A172 (cell line): ENCODE measurements at places on chromosomes 6 and 20.

DNA sequence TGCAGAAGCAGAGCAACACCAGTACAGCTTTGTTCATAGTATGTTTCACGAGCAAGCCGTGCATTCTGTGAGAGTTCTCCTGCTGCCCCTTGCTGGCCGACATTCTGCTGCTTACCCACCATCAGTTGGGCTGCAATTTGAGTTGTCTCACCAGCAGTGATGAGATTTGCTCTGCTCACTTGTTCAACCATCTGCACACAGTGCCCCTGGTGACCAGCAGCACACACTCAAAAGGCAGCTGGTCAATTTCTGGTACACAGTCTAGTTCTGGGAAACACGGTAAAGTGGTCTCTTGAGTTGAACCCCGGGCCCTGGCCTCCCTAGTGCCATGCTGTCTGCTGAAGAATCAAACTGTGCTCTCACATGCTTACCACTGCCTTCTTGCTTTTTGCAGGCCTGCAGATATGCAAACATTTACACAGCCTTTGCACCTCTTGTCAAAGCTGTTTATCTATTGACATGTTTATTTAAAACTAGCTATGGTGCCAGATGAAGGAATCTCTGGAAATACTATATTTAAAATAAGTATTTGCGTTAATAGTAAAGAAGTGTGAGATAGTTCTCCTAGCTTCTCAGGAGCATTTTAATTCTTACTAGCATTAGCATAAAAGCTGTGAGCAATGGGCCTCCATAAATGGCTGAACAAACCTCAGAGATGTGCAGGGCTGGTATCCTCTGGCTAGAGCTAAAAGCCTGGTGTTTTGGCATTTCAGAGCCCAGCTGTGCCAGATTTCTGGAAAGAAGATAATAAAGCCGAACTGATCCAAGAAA lies 234.3 kb downstream of the ARHGAP18 start:
- DNase-seq = no peak

DNA sequence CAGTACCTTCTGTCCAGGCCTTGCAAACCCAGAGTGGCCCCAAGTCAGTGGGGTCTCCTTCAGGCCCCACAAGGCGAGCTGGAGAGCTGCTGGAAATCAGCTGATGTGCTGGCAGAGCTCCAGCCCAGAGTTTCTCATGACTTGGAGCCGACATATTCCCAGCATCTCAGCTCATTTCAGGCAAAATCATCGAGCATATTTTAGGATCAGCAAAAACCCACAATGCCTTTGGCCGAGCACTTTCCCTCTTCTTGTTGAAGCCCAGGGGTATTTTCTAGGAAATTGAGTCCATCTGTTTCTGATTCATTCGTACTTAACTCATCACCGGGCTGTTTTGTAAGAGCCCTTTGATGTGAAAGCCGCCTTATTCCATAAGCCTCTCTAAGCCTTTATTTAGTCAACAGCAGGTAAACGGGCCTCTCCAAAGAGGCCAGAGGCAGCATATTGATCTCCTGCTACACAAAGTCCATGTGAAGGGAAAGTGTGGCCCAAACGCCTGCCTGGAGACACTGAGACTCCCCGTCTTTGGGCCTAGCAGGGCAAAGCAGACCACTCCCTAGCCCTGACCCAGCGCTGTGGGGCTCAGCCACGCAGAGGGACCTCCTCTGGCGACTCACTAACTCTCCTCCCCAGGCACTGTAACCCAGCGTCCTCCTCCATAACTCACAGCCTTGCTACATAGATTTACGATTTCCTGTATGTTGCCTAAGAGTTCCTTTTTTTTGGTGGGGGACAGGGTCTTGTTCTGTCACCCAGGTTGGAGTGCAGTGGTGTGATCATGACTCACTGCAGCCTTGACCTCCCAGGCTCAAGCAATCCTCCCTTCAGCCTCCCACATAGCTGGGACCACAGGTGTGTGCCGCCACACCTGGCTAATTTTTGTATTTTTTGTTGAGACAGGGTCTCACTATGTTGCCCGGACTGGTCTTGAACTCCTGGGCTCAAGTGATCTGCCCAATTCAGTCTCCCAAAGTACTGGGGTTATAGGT lies 12.1 kb upstream of the C20orf203 start:
- peak; percentile 68 for DNase-seq

DNA sequence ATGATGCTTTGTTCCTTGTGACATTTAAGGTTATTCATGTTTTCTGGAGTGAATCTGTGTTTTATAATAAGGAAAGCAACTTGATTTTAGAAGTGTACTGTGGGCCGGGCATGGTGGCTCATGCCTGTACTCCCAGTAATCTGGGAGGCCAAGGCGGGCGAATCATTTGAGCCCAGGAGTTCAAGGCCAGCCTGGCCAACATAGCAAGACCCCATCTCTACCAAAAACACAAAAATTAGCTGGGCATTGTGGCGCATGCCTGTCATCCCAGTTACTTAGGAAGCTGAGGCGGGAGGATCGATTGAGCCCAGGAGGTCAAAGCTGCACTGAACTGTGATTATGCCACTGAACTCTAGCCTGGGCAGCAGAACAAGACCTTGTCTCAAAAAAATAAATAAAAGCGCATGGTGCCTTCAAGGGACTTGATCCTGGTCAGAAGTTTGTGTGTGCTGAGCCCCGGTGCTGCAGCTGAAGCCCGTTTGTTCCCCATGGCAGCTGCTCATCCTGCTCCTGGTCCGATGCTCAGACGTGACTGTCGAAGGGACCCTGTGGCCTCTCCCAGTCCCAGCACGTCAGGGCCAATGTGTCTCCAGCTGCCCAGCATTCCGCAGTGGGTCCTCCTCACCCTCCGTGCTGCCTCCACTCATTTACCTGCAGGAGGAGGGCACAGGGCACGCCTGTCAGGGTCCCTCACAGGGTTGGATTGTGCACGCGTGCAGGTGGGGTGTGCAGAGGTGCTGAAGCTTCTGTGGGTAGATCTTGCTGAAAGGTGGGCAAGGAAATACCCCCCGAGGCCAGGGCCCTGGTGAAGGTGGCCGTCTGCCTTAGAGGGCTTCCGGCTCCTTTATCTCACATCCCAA lies 18.3 kb downstream of the ENTPD6 start:
- DNase-seq = no peak

DNA sequence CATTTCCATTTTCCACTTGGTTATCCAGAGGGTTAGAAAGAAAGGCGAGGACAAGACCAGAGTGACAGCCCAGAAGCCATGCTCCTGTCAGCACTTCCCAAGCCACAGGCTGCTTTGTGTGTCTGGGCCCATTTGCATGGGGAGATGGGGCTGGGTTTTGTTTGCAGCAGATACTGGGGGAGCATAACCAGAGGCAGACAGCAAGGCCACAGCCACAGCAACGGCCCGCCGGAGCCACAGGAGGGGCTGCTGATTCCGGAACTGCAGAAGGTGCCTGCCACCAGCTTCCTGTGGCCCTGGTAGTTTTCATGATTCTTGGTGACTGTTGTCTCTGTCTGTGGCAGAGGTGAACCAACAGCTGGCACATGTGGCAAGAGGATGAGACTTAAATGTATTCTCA lies 106.6 kb downstream of the DLL1 start:
- no peak for DNase-seq

DNA sequence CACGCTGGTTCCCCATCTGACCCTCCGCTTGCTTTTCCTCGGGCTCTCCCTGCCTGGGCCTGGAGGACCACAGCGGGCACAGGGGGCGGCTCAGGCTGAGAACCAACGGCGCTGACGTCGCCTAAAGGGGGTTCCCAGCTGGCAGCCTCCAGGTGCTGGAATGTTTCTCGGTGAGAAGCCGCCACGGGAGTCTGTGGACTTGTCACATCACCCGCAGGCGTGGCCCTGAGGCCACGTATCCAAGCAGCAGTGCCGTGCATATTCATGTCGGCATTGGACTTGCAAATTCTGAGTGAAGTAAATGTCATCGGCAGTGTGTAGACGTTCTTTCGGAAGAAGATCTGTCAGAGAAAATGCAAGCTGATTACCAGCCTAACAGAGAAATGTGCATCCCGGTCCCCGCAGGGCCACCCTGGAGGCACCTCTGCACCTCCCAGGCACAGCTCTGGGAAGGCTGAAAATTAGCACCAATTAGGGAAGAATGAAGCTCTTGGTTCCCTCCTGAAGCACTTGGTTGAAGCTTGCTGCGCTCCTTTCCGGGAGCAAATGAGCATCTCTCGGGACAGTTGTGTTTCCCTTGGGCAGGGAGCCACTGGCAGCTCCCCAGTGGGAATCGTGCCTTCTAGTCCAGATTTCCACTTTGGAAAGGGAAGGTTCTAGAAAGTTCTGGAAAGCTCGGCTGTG lies 24.3 kb downstream of the NTSR1 start:
- no peak for DNase-seq

- DNase-seq = no peak
These were observed 63.7 kb upstream of the NKX2-2 start for GRCh38 chr20:21577551-21577950.

- DNase-seq = no peak
These were observed 921.8 kb upstream of the EPHA7 start for GRCh38 chr6:94341173-94341572.

- DNase-seq = no peak
These were observed 48.8 kb upstream of the NKX2-2 start for GRCh38 chr20:21562656-21563055.

GRCh38 chr6:165249808-165250207 lies 59.6 kb downstream of the C6orf118 start:
- DNase-seq = no peak

DNA sequence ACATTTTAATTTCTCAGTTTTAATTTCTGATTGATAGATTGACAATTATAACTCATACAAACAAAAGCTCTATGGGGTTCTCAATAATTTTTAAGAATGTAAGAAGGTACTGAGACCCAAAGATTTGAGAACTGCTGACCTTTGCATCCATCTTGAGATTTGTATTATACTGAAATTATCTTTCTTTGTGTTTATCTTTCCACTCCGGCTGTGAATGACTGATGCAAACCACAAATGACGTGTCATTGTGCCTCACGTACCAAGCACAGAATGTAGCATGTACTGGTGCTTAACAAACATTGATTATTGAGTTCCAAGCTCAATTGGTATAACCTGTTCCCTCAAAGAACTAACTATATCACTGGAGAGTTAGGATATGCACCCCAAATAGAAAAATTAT lies 152.1 kb upstream of the SMLR1 start:
- DNase-seq = peak; percentile 36

- DNase-seq = peak; percentile 28
These were observed 268.4 kb downstream of the ADGRG6 start for GRCh38 chr6:142570221-142570671.

GRCh38 chr6:78607189-78607588 lies 260.2 kb upstream of the IRAK1BP1 start:
- DNase-seq = peak; percentile 76

DNA sequence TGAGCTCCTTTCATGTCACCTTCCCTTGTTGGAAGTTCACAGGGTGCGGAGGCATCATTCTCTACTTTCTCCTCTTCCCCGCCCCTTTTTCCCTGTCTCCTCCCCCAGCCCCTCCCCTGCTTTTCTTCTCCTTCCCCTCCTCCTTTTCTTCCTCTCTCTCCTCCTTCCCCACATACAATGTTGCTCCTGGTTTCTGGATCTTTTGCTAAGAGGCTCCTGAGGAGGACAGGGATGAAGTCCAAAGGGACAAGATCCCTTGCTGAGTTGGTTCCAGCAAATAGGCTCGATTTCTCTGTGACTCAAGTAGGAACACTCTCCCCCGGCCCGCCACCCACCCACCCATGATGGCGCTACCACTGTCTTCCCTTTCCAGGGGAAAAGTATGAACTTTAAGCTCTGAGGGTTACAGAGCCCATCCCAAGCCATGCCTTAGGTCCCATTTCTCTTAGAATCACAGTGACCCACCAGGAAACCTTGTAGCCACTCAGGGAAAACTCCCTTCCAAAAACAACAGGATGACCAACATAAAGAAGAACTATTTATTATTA lies 852 bp upstream of the TFEB start:
- DNase-seq = no peak

DNA sequence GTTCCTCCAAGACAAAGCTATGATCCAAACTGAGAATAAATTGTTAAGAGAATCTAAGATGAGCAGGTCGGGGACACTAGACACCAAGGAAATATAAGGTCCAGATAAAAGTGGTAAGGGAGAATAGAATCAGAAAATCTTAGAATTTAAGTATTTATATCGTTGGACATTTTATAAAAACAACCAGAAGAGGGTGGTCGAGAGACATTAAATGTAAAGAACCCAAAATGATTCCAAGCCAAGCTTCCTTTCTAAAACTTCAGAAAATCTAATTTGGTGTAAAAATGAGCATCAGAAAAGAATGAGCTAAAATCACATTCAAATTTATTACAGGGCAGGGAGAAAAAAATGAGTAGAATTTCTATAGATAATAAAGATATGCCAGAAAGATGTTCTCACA lies 97.8 kb upstream of the OGFRL1 start:
- DNase-seq = peak; percentile 30

DNA sequence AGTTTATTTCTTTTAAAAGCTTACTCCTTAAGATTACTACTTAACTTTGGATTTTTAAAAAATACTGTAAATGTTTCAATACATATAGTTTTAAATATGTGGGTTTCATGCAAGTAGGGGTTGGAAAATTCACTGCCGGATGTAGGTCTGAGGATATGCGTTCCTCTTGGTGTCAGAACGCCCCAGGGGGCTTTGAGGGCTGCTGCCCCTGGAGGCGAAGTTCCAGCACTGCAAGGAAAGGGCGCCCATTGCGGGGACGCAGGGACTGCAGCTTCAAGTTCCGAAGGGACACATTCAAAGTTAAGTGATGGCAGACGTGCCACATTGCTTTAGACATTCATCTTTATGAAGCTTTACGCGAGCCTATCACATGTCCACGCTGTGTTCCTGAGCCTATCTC lies 152.9 kb downstream of the SOD2 start:
- no peak for DNase-seq

DNA sequence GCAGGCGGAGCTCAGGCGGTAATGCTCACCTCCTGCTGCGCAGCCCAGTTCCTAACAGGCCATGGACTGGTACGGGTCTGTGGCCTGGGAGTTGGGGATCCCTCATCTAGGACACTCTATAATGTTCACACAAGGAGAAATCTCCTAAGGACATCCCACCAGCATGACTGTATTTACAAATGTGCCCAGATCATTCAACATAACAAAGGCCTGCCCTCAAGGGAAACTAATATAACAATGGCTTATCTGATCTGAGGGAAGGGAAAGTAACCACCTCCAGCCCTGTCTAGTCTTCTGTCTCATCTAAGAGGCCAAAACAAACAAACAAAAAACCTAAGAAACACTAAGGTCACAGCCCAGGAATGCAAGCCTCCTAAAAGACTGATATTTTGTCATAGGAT lies 232.8 kb downstream of the RNGTT start:
- peak; percentile 65 for DNase-seq

- no peak for DNase-seq
These were observed 3.7 kb downstream of the ACSS1 start for GRCh38 chr20:25054096-25054820.

- DNase-seq = no peak
These were observed 38.4 kb downstream of the ANKRD6 start for GRCh38 chr6:89471287-89471867.

GRCh38 chr20:14632906-14633305 lies 295.5 kb upstream of the FLRT3 start:
- no peak for DNase-seq

- peak; percentile 7 for DNase-seq
These were observed 88.0 kb downstream of the METTL24 start for GRCh38 chr6:110270165-110270564.

DNA sequence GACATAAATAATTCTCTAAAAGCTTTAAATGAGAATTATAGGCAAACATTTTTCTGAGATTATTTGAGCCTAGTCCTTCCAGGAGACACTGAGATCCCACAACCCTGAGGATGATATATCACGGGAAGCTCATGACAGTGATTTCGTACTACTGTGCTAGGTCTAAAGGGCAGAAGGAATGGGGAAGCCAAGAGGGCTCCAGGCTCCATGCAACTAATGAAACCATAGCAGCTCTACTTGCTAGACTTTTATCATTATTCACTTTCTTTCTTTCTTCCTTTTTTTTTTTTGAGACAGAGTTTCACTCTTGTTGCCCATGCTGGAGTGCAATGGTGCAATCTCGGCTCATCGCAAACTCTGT lies 57.3 kb upstream of the SGK1 start:
- DNase-seq = no peak
